ENCODE measurements at places on chromosomes 11 and 22. TPM values are rescaled to one million over a fixed set of nuclear protein-coding genes. Genes with fewer than 3 reads are reported as not detected.

Gene BTG4
- not detected for total RNA-seq

Gene ABCG4
- total RNA-seq, result under 0.01 TPM

Gene CHADL
- 1.4 TPM for total RNA-seq

Gene PAX6
- not detected for total RNA-seq

Gene PNPLA5
- total RNA-seq, result not detected

Gene MS4A3
- total RNA-seq, result not detected

Gene IGLL5
- total RNA-seq, result not detected

Gene CRYBB2
- not detected for total RNA-seq

Gene FOLR3
- 3.8 TPM for total RNA-seq

Gene PRR33
- total RNA-seq, result not detected

Gene PIWIL4
- total RNA-seq, result 1.4 TPM

Gene OR51E2
- total RNA-seq, result 0.11 TPM

Gene SLN
- total RNA-seq, result not detected

Gene INPPL1
- total RNA-seq, result 58.9 TPM

Gene MYBPC3
- not detected for total RNA-seq

Gene FIBIN
- total RNA-seq, result 65.4 TPM

Gene CSRP3
- not detected for total RNA-seq

Gene INS
- not detected for total RNA-seq

Gene C11orf68
- 28.2 TPM for total RNA-seq

Gene PIH1D2
- total RNA-seq, result 2.2 TPM

Gene CNTN5
- not detected for total RNA-seq

Gene TNNI2
- total RNA-seq, result not detected

Gene NEFH
- total RNA-seq, result 0.44 TPM

Gene OTOG
- not detected for total RNA-seq

Gene MS4A6A
- not detected for total RNA-seq

Gene TCF20
- total RNA-seq, result 32.4 TPM

Gene PATE2
- total RNA-seq, result 0.22 TPM

Gene SLC5A1
- total RNA-seq, result not detected

Gene IGLL1
- total RNA-seq, result not detected

Gene ZNRF3
- 4.8 TPM for total RNA-seq

Gene LIF
- 16.5 TPM for total RNA-seq

Gene MMP27
- total RNA-seq, result not detected

Gene DRD4
- not detected for total RNA-seq

Gene TYR
- total RNA-seq, result not detected

Gene BRSK2
- total RNA-seq, result 0.50 TPM

Gene MMP7
- not detected for total RNA-seq

Gene SYCE3
- not detected for total RNA-seq

Gene PGA4
- total RNA-seq, result not detected

Gene OR9Q2
- 0.12 TPM for total RNA-seq

Gene CRYBB3
- total RNA-seq, result not detected

Gene C22orf42
- not detected for total RNA-seq

Gene APOL4
- 0.12 TPM for total RNA-seq

Gene MYOD1
- total RNA-seq, result 0.12 TPM

Gene CYB561A3
- 43.5 TPM for total RNA-seq

Gene KIAA0930
- total RNA-seq, result 54.0 TPM
